ENCODE measurements at places on chromosomes 5 and 9. TPM values are rescaled to one million over a fixed set of nuclear protein-coding genes. Genes with fewer than 3 reads are reported as not detected.
A peak's percentile ranks its signal among the peaks of the same experiment; 100 is the strongest.

The DND1 gene
- 0.84 TPM for total RNA-seq

The ZNF608 gene
- total RNA-seq, result 8.5 TPM

The STRBP gene
- total RNA-seq, result 10.3 TPM

The RGS7BP gene
- total RNA-seq, result 27.3 TPM

The ANKRD34B gene
- not detected for total RNA-seq

The LRRC19 gene
- not detected for total RNA-seq

The LURAP1L gene
- 18.6 TPM for total RNA-seq

The PCSK1 gene
- 7.7 TPM for total RNA-seq

The SPATA31D3 gene
- total RNA-seq, result not detected

The MRPS27 gene
- total RNA-seq, result 37.0 TPM

The COL23A1 gene
- 1.5 TPM for total RNA-seq

GRCh38 chr5:143976055-143976454 lies 164.1 kb downstream of the HMHB1 start:
- no peak for DNase-seq

- no peak for DNase-seq
Measured at GRCh38 chr9:35500130-35500748, 10.3 kb downstream of the RUSC2 start.

- no peak for DNase-seq
Measured at GRCh38 chr9:85151162-85151561, 481.6 kb downstream of the NTRK2 start.

GRCh38 chr9:129866394-129867135 lies 31.3 kb downstream of the USP20 start:
- no peak for DNase-seq

- no peak for DNase-seq
Measured at GRCh38 chr9:87250205-87250604, 247.5 kb upstream of the DAPK1 start.

DNA sequence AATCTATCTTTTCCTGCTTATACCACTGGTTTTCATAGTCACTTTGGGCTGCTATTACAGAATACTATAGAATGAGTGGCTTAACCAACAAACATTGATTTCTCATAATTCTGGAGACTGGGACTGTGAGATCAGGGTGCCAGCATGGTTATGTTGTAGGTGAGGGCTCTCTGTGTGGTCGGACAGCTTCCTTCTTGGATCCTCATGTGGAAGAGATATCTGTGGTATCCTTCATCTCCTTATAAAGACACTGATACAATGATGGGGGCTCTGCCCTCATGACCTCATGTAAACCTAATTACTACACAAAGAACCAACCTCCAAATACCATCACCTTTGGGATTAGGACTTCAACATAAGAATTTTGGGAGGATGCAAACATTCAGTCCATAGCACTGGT lies 13.9 kb upstream of the PRLR start:
- DNase-seq, result no peak

DNA sequence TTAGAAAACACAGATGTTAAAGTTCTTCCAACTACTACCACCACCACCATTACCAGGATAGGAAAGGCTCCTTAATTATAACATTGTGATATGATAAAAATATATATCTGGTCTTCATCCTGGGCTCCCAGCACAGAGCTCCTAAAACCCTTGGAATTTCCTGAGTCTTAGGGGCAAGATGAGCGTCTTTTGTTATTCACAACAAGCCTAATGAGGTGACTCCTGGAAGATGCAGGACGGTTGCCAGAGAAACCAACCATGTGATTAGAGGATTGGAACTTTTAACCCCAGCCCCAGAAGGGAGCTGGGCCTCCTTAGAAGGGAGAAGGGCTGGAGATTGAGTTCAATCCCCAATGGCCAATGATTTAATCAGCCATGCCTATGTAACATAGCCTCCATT lies 148.0 kb upstream of the ADRA1B start:
- no peak for DNase-seq

DNA sequence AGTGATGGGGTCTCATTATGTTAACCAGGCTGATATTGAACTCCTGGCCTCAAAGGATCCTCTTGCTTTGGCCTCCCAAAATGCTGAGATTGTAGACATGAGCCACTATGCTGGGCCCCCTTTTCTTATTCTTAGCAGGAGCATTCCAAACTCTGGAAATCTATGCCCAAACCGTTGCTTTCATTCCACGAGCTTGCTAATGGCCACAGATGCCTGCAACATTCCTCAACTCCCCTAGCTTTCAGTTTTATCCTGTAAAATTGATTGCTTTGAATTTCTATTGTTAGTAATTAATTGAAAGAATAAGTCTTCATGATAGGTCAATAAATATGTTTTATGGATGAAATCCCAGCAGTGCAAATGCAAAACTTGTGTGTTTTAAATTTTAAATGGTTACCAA lies 564.8 kb upstream of the WWC1 start:
- DNase-seq, result no peak

DNA sequence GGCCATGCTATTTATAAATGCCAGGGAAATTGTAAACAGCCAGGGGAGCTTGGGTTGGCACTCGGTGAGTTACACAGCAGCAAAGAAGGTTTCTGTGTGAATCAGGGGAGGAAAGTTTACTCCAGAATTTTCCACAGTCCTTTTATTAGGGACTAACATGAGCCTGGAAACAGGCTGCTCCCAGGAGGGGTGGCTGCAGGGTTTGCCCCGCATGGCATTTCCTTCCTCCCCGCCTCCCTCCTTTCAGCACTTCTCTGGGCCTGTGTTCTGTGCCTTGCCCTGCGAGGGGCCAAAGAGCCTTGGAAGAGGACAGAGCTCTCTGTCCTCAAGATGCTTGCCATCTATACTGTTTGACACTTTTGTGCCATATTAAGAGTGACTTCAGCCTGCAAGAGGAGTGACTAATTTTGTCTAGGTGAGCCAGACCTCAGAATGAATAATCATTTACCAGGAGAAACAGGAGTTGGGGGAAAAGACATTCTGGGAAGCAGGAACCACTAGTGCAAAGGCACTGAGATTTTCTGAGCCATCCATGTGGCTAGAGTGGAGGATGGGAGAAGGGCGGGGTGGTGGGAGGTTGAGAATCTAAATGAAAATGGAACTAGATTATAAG lies 1.8 kb downstream of the GSN start:
- DNase-seq, result peak; percentile 81

GRCh38 chr5:69285448-69286116 lies 47.0 kb downstream of the CCDC125 start:
- DNase-seq, result no peak

DNA sequence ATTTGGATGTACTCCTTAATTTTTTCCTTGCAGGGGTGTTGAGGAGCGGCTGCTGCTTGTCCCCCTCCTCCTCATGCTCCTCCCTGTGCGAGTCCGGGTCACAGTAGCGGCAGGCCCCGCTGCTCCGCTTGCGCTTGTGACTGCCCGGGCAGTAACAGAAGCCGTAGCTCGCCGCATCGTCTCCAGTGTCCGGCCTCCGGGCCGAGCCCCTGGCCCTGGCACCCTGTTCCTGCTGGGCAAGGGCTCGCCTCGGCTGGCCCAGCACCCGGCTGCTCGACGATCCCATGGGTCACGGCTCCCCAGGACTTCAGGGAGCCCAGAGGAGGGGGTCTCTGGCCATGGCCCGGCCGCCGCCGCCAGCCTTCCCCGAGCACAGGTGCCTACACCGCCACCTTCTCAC lies at the start of gene GMCL2:
TSS of gene GMCL2 (minus strand) at position 358 of the 400 bp plus-strand sequence. CDS start at position 286, 72 bp downstream.
- DNase-seq, result no peak

All from aorta (tissue), 5 donors.